ENCODE measurements at places on chromosomes 3 and 15. TPM values are rescaled to one million over a fixed set of nuclear protein-coding genes. Genes with fewer than 3 reads are reported as not detected.

ILDR1 gene
- 7.4 TPM for polyA plus RNA-seq

CKMT1B gene
- 3.4 TPM for polyA plus RNA-seq

SST gene
- polyA plus RNA-seq: not detected

HCN4 gene
- polyA plus RNA-seq: 1.2 TPM

GUCA1C gene
- polyA plus RNA-seq: 0.52 TPM

BCL2A1 gene
- polyA plus RNA-seq: not detected

BNC1 gene
- 0.17 TPM for polyA plus RNA-seq

OXTR gene
- 1.8 TPM for polyA plus RNA-seq

CYP19A1 gene
- not detected for polyA plus RNA-seq

FBXW12 gene
- 0.73 TPM for polyA plus RNA-seq
